IPS-NIHi11 (cell line): ENCODE measurements at places on chromosomes 6 and 20.

- no peak for DNase-seq
Observed at GRCh38 chr6:85675030-85675819, 32.5 kb upstream of the SYNCRIP start.

GRCh38 chr6:168906391-168906790, 347.3 kb downstream of the THBS2 start:
- DNase-seq: no peak

DNA sequence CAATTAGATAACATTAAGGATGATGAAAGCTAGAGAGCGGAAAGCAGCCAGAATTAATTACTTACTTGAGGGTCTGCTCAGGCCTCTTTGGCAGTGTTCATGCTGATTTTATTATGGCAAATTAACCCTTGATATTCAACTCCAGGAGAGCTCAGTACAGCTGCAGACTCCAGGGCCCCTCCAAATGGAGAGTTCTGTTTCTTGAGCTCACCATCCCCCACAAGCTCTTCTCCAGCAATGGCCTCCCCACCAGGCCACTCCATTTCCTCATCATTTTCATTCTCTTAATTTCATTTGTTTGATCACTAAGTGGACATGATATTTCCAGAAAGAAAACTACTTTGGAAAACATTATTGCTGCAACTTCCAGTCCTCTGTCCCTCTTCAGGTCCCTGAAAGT, 513.3 kb upstream of the NOX3 start:
- no peak for DNase-seq

DNA sequence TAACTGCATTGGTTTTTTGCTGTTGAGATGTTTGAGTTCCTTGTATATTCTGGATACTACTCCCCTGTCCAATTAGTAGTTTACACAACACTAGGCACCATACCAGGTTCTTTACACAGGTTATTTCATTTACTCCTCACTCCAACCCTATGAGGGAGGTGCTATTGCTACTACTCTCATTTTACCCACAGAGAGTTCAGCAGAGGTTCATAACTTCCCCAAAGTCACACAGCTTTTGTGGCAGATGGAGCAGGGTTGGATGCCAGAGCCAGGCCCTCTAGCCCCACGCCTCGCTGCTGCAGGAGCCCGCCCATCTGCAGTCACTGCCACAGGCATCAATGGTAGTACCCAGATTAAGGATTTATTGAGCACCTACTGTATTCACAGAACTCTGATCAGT, 61.7 kb upstream of the MAP3K4 start:
- DNase-seq: no peak

GRCh38 chr6:41204156-41204555, 3.2 kb upstream of the TREML2 start:
- no peak for DNase-seq

- DNase-seq: no peak
Observed at GRCh38 chr6:20366082-20366830, 35.4 kb upstream of the E2F3 start.

DNA sequence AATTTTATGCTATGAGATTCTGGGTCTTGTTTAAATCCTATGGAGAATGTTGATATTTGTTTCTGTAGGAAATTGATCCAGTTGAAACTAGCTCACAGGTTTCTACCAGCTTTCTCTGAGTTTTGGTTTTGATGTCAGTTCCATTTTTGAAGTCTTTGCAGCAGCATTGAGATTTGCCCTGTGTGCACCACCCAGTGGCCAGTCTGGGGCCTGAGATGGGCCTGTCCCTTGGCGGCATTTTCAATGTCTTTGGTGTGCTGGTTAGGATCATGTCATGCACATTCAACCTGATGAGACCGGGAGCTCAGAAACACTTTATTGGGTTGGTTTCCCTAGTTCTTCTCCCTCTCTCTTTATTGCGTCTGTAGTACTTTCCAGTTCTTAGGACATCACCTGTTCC, 395.2 kb upstream of the MAP3K7 start:
- peak; percentile 11 for DNase-seq

GRCh38 chr6:34346175-34347119, 46.0 kb downstream of the NUDT3 start:
- no peak for DNase-seq

- peak; percentile 77 for DNase-seq
Observed at GRCh38 chr6:40999569-40999968, 39.5 kb downstream of the UNC5CL start.

- DNase-seq: peak; percentile 76
Observed at GRCh38 chr20:45487231-45487635, 17.7 kb downstream of the WFDC2 start.

DNA sequence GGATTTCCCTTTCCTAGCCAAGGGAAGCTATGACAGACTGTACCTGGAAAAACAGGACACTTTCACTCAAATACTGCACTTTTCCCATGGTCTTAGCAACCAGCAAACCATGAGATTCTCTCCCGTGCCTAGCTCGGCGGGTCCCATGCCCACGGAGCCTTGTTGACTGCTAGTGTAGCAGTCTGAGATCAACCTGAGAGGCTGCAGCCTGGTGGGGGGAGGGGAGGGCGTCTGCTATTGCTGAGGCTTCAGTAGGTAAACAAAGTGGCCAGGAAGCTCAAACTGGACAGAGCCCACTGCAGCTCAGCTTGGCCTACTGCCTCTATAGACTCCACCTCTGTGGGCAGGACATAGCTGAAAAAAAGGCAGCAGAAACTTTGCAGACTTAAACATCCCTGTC, 61.8 kb downstream of the EPM2A start:
- no peak for DNase-seq

- DNase-seq: no peak
Observed at GRCh38 chr20:8399947-8400346, 267.9 kb downstream of the PLCB1 start.

- DNase-seq: no peak
Observed at GRCh38 chr20:43981540-43981939, 66.9 kb downstream of the TOX2 start.

- no peak for DNase-seq
Observed at GRCh38 chr6:20036141-20036677, 176.1 kb downstream of the MBOAT1 start.

DNA sequence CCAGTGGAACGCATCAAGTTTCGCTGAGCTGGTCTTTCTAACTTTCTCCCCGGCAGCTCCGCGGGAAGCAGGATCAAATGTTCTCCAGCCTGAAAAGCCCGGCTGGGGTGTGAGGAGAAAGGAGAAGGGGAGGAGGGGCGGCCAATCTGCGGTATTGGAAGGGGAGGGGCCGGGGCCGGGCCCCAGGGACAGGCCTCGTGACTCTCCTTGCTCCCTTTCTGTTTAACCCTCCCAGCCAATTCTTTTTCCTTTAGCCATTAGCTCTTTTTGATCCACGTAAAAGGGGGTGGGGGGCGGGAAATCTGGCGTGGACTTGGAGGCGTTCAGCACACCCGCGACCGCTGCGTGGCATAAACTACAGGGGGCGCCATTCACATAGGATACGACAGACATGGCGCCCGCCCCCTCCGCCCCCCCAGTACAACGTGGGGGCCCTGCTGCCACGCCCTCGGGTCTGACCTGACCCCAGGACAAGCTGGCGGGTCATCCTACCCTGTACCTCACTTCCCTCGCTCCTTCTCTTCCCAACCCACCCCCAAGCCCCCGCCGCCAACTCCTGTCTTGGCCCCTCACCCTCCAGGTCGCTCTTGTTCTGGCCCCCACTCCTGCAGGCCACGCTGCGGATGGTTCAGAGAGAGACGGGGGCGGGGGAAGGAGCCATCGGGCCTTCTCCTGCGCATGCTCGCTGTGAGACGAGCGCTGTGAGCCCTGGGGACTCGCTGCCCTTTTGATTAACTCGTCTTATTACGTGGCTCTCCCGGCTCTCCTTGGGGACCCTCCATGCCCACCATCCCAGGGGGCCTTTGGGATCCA, 7.8 kb upstream of the MDGA1 start:
- DNase-seq: peak; percentile 93

GRCh38 chr6:48919555-48919954, 543.5 kb downstream of the MMUT start:
- no peak for DNase-seq

- no peak for DNase-seq
Observed at GRCh38 chr6:90730151-90730673, 143.3 kb upstream of the MAP3K7 start.

DNA sequence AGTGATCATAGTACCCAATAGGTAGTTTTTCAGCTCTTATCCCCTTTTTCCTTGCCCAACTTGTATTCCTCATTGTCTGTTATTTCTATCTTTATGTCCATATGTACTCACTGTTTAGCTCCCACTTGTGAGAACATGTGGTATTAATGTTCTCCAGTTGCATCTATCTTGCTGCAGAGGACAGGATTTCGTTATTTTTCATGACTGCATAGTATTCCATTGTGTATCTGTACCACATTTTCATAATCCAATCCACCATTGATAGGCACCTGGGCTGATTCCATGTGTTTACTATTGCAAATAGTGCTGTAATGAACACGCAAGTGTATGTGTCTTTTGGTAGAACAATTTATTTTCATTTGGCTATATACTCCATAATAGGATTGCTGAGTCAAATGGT, 819.5 kb upstream of the ADGRB3 start:
- DNase-seq: no peak

DNA sequence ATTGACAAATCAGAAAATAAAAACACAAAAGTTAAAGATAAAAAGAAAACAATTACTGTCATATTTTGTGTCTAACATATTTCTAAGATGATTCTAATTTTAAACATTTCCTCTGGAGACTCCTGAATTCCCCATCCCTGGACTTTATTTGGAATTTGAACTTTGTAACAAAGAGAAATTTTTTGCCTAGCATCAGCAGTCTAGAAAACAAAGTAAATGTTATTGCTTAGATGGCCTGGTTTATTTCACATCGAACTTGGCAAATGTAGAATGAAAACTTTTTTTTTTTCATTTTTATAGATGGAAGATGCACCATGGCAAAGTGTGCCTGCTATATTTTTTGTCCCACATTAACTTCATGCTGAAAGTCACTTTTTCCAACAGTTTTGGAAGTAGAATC, 159.1 kb downstream of the TBX18 start:
- DNase-seq: no peak

GRCh38 chr6:6058054-6058444, 51.3 kb upstream of the NRN1 start:
- no peak for DNase-seq

GRCh38 chr6:55696041-55696440, 117.0 kb upstream of the HMGCLL1 start:
- no peak for DNase-seq

DNA sequence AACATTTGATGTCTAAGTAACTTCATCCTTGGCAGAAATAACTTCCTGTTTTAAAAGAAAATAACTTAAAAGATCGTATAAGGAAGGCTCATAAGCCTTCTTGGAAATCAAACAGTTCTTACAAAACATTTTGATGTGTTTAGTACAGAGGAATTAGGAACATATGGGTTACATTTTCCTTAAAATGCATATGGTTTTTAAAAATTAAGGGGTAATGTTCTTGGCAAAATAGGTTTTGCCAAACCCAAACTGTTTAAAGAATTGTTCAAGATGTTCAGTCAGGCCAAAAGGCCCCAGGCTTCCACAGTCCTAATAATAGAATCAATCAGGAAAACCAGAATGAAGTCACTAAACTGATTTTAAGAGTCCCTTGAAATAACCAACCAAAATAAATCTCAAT, 142.7 kb upstream of the SLC35B3 start:
- DNase-seq: no peak

DNA sequence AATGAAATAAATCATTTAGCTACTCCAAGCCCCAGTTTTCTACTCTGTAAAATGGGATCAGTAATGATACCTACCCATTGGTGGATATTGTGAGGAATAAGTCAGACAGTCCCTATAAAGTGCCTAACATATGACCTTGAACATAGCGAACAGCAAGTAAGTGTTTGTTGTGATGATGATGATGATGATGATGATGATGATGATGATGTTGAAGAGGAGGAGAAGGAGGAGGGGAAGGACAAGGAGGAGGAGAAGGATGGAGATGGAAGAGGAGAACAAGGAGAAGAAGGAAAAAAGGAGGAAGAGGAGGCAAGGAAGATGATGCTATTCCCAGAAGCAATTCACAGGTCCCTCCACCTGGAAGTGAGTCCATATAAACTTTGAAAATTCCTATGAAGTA, 264.3 kb downstream of the MAFB start:
- no peak for DNase-seq

- no peak for DNase-seq
Observed at GRCh38 chr6:106117579-106117978, 31.4 kb downstream of the PRDM1 start.

- DNase-seq: peak; percentile 44
Observed at GRCh38 chr6:41940759-41941279, 789 bp downstream of the CCND3 start.

GRCh38 chr6:747028-747427, 54.1 kb upstream of the EXOC2 start:
- no peak for DNase-seq

- no peak for DNase-seq
Observed at GRCh38 chr6:44042261-44042988, 84.8 kb downstream of the MRPL14 start.

DNA sequence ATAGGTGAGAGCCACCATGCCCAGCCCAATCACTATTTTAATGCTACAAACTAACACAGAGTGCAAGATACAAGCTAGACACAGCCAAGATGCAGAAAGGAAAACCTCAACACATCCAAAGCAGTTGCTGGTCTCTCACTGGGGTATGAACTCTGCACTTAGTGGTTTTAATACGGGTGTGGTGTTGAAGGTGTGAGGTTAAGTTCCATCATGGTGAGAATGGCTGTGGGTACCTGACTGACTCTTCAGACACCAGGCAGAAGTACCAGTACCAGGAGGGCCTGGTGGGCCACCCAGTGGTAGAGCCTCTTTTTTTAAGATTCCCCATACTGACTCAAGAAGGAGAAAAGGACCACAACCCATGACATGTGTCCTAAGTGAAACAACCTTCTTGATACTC, 13.0 kb downstream of the GNAS-AS1 start:
- DNase-seq: no peak

DNA sequence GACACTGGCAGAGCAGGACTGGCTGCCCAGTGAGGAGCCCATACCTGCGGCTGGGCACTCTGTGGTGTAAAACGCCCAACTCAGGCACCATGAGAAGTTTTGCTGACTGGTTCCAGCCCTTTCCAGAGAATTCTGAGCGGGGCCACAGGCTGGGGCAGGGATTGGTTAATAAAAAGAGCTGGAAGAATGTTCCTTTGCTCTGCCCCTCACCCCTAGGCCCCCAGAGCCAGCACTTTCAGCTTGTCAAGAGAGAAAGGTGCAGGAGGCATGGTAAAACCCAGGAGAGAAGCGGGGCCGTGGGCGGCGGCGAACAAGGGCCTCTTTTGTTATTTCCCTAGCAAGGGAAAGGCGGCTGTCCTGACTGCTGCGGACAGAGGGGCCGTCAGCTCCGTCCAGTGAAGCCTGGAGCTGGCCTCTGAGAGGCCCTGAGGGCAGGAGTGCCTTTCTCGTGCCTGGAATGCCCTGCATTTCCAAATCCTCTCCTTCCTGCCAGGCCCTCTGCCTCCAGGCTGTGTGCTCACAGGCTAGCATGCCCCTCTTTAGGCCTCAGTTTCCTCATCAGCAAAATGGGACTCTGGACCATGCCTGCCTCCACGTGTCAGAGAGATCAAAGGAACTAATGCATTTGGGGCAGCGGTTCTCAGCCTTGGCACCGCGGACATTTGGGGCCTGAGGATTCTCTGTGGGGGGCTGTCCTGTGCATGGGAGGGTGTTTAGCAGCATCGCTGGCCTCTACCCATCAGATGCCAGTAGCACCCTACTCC, 12.9 kb downstream of the SLC13A3 start:
- peak; percentile 42 for DNase-seq
